ENCODE measurements at places on chromosomes 3 and 15.

GRCh38 chr3:183548262-183548769 lies 7.2 kb downstream of the KLHL6 start:
- DNase-seq: no peak

- no peak for DNase-seq
These were observed 424.1 kb downstream of the RSL24D1 start for GRCh38 chr15:54772663-54773062.

GRCh38 chr3:172654470-172654869 lies 56.4 kb downstream of the NCEH1 start:
- DNase-seq: no peak

- DNase-seq: no peak
These were observed 10.4 kb upstream of the PLAAT1 start for GRCh38 chr3:193230610-193231009.

Data from spinal cord (tissue), 10 donors.